ENCODE measurements at places on chromosomes 4 and X.

DNA sequence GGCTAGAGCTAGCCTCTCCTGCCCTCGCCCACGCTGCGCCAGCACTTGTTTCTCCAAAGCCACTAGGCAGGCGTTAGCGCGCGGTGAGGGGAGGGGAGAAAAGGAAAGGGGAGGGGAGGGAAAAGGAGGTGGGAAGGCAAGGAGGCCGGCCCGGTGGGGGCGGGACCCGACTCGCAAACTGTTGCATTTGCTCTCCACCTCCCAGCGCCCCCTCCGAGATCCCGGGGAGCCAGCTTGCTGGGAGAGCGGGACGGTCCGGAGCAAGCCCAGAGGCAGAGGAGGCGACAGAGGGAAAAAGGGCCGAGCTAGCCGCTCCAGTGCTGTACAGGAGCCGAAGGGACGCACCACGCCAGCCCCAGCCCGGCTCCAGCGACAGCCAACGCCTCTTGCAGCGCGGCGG lies at the start of gene AR:
AR (plus strand) TSS at position 204 of the 400 bp plus-strand sequence. CDS start 1,126 bp downstream, outside the sequence.
- DNase-seq, result no peak

DNA sequence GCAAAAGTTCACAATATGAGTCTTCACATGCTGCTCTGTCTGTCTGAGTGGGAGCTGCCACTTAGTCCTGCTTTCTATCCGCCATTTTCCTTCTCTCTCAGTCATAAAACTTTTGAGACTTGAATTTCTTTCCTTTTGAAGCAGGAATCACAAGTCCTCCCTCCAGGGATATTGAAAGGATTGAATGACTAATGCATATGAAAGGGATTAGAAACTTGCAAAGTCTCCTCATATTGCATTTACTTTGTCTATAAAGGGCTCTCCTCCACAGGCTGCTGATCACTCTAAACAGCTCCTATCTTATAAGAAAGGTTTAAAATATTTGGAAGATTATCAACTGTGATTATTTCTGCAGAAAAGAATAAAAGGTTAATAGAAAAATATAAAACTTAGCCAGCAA lies 879.1 kb downstream of the ARAP2 start:
- no peak for DNase-seq

DNA sequence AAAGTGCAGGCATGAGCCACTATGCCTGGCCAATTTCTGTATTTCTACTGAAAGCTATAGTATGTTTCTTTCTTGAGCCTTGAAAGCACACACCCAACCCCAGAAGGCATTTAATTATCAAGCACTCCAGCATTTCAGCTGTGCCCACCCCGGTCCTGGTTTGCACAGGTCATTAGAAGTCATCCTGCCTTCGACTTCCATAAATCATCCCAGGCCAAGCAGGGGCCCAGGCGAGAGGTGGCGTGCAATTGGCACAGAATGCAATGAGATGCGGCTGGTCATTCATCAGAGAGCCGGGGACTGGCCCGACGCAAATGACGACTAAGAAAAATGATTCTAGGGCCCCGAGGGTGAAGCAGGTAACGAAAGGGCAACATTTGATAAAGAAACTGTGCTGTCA lies 24.8 kb upstream of the CRMP1 start:
- no peak for DNase-seq

GRCh38 chr4:79848329-79848728 lies 224.7 kb downstream of the ANTXR2 start:
- no peak for DNase-seq

DNA sequence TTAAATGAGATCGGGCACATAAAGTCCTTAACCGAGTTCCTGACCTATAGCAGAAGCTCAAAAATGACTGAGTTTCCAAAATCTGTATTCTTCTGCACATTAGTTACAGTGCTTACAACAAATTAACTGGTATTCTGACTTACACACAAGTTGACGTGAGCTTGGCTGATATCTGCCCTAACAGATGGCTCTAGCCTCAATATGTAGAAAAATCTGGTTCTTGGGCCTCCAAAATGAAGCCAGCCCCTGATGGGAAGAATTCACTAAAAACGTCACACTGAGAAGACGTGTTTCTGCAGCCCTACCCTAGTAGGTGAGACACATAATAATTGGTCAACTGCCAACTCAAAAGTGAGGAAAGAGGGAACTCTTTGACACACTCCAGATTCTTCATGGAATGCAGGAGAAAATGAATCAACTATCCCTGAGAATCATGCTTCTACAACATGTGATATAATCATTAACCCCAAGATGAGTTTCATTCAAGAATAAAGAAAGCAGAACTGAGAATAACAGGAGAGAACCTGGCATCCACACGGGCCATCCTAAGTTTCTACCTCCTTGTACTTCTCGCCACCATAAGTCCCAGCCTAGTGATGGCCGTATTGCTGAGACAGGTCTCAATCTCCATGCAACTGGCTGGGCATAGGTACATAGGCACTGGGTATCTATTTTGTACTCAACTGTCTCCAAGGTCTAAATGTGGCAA lies 8.2 kb downstream of the STX18 start:
- no peak for DNase-seq

GRCh38 chrX:130575831-130576389 lies 174.1 kb downstream of the RBMX2 start:
- DNase-seq, result no peak

DNA sequence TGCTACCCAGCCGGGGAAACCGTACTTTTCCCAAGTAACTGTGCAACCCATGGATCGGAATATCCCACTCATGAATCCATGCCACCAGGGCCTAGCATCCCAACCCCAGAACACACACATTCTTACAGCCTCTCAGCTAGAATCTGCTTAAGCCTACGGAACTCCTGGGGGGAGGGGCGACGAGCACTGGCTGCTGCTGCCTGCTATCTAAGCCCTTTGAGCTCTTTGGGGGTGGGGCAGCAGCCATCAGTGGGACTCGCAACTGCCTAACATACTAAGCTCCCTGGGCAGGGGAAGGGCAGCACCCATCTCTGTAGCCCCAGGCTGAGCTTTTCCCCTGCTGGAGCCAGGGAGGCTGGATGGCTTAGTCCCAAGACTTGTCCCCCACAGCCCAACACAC lies 28.6 kb downstream of the NUDT10 start:
- no peak for DNase-seq

- no peak for DNase-seq
Observed at GRCh38 chr4:55157559-55158277, 32.3 kb upstream of the KDR start.

DNA sequence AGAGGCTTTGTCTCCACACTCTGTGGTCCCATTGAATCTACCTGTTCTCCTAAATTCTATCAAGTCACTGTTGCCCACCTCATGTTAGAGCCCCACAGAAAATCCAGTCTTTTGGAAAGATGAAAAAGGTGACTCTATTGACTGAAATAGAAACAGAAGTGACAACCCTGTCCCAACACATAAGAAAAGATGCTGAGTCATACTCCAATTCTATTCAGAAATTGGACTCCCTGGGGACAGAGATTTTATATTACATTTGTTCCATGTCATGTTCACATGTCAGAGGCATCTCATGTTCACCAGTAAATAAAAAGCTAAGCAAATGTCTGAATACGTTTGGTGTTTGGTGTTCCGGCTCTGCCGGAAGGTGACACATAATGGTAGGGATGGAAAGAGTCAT lies 2.9 kb upstream of the GRPR start:
- no peak for DNase-seq

- no peak for DNase-seq
Observed at GRCh38 chr4:4195354-4195753, 31.4 kb downstream of the OTOP1 start.

GRCh38 chr4:73869130-73870055 lies at the start of gene CXCL1:
Gene CXCL1, plus strand, starts transcription at chr4:73869393. Its CDS starts 78 bp downstream, at chr4:73869471.
- DNase-seq, result no peak

GRCh38 chr4:112280386-112281056 lies 5.2 kb downstream of the TIFA start:
- DNase-seq, result no peak

Data from NCI-H510A (cell line).